ENCODE measurements at places on chromosomes 3 and 15.
A peak's percentile ranks its signal among the peaks of the same experiment; 100 is the strongest.

- DNase-seq = no peak
These were observed 6.9 kb upstream of the ALPK3 start for GRCh38 chr15:84810073-84810840.

DNA sequence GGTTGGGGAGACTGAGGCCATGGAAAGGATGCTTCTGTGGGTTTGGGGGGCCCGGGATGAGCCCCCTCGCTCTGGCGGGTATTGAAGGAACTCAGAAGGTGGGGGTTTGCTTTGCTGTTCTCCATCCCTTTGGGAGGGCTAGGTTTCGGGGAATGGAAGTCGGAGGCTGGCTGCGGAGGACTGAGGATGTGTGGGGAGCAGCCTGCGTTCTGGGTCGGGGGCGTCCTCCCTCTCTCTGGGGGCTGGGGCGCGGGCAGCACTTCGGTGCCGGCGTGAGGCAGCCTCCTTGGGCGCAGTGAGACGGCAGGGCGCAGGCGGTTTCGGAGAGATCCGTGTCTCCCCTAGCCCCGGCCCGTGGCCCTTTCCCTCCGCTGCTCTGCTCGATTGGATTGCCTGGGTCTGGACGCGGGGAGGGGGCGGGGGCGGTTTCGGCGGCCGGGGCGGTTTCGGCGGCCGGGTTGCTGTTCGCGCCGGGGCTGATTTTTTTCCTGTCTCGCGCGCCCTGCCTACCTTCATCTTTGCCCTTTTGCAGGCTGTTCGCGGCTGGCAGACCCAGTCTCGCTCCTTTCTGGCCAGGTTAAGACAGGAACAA, 1.4 kb downstream of the PTPRG start:
- peak; percentile 9 for DNase-seq

- no peak for DNase-seq
These were observed 5.7 kb downstream of the ATP13A3 start for GRCh38 chr3:194481103-194481502.

DNA sequence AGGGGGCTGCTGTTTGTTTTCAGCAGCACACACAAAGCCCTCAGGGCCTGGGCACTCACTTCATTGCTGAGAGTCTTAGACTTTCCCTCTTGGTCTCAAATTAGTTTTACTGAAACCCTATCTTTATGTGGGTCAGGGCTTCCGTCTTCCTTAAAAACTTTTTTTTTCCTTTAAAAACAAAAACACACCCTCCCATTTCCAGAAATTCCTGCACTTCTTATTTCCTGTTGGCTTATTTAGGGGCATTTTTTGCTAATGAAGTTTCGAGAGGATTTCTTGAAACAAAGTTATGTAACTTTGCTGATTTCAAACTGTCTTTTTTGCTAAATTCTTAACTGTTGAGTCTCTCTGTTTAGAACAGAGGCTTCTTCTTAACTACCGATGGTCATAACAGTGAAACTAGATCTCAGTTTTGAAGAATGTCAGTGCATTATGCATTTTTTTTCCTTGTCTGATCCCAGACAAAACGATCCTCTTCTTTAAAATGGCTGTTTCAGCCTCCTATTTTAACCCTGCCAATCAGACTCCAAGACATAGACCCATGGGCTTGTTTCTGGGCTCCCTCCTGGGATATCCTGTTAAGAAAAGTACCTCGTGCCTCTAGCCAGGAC, 23.3 kb downstream of the ANAPC13 start:
- no peak for DNase-seq

GRCh38 chr3:152120601-152121269, 148.0 kb upstream of the MBNL1 start:
- DNase-seq = no peak

DNA sequence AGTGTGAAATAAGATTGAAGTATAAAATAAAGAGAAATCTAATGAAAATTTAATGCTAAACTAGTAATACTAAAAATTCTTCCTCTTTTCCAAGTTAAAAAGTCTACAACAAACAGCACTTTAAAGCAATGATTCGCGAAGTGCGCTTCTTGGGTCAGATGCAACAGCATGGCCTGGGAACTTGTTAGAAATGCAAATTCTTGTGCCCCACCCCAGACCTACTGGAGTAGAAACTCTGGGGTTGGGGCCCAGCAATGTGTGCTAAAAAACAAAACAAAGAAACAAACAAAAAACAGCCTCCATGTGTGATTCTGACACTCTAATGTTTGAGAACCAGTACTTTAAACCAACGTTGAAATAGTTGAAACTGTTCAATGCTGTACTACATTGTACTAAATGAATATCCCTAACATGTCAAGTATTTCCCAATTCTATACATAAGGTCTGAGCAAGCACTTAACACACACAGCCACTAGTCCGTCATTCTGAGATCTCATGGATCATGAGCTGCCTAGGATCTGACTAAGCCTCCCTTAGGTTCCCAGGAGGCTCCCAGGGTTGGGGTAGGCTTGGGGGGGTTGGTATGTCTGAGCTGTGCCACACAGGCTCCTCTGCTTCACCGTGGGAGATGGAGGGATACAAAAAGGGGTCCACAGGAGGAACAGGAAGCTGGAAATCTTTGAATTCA, 6.1 kb downstream of the RASGRP1 start:
- DNase-seq = no peak

Measured in anterior cingulate cortex (tissue), 58 donors.